NCI-H1417 treated with DMSO at 0.1 percent for 48 hours (cell line): ENCODE measurements at places on chromosomes 6 and 20.

DNA sequence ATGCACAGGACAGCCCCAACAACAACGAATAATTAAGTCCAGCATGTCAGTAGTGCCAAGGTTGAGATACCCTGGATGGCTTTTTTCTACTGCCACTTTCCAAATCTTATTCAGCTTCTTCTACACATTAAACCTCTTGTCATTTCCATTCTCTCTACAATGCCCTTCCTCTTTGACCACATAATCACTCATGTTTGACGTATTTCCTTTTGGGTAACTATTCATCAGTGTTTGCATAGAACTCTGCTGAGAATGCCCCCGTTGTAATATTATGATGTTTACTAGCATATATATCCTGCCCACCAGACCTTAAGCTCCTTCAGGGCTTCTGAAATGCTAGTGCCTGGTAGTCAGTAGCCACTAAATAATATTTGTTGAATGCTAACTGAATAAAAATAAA, 515.3 kb upstream of the RNF217 start:
- DNase-seq = no peak

- DNase-seq = peak; percentile 75
Observed at GRCh38 chr6:22250486-22250885, 46.4 kb downstream of the PRL start.

GRCh38 chr6:152575621-152576150, 61.5 kb downstream of the SYNE1 start:
- no peak for DNase-seq

DNA sequence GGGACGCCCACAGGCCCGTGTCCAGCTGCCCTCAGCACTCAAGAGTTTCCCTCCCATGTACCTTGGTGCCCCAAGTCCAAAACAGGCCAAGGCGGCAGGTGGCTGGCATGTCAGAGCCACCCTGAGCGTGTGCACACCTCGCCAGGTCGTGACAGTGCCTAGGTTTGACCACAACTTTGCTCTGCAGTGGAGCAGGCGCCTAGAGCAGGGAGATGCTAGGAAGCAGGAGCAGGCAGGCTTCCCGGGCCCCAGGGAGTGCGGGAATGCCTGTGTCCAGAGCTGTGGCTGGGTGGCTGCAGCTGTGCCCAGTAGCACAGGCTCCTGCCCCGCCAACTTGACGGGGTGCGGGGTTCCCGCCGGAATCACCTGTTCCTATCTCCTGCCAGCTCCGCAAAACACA, 380.8 kb upstream of the IMPG1 start:
- no peak for DNase-seq

DNA sequence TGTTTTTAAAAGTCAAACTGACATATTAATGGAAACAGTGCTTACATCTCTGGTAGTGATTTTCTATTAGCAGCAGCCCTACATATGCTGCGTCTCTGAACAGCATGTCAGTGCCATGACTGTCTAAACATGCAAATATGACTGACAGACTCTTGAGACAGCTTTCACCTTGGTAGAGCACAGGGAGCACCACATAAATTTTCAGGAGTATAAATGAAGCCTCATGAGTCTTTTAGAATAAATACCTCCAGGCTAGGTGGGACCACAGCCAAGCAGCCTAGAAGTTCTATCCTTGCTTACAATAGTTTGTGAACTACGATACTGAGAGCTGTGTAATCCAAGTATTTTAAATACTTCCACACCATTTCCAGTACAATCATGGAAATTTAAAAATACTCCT, 410.7 kb upstream of the RUNX2 start:
- DNase-seq = no peak

- DNase-seq = no peak
Observed at GRCh38 chr6:56714982-56715456, 72.3 kb upstream of the DST start.

GRCh38 chr6:33877982-33878535, 74.3 kb upstream of the MLN start:
- no peak for DNase-seq

DNA sequence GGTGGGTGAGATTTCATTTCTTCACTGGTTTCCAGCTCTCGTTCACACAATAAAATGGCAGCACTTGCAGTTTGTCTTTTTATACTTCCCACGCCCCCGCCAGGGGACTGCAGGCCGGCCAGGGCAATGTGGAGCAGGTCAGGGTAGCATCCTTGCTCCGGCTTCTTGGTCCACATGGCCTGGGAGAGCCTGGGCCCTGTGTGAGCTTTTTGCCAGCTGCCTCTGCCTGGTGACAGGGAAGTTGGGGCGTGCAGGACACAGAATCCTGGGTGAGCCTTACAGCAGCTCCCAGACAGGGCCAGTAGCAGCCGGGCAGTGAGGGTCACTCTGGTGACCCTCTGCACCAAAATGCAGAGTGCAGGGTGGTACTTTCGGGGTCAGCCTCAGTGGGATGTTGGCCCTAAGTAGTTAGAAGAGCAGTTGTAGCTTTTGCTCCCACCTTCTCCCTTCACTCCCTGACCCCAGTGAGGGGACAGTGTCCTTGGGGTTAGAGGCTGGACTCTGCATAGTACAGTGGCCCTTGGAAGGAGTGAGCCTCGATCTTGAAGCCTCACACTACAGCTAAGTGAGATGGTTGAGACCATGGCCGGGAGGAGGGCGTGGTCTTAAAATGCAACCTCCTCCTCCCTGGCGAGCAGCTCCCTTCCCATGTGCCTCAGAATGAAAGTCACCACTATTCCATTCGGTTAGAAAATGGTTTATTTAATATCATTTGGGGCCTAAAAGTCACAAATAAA, 23.8 kb downstream of the PYGB start:
- no peak for DNase-seq

DNA sequence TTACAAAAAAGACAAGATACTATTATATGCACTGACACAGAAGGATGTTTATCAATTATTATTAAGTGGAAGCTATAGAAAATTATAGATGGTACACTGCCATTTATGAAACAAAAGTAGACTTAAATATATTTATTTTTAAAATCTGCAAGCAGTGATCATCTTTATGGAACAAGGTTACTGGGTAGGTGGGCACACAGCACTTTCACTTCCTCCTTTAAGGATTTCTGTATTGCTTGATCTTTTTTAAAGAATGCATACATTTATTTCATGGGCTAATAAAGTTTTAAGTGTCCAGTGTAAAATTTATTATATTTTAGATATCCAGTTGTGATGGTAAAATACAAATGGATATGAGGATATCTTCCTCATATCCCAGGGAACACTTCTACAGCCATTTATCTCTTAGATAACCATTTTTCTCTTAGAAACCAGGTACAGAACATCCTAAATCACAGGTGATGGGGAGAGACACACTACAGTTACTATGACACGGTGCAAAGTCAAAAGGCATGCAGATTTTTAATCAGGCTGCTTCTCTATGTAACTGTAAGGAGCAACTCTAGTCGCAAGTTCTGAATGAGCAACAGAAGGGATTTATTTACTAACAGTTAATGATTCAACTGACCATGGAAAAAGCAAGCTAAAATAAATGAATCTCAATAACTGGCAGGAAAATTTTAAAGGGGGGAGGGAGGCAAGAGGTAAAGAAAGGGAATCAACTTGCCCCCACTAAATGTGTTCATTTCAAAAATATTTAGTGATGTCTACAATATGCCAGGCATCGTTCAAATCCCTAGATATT, 2.2 kb downstream of the FBXL4 start:
- DNase-seq = no peak

- DNase-seq = no peak
Observed at GRCh38 chr20:9500121-9500520, 14.3 kb upstream of the LAMP5 start.

GRCh38 chr20:17227669-17228623, 1.1 kb downstream of the PCSK2 start:
- DNase-seq = no peak

DNA sequence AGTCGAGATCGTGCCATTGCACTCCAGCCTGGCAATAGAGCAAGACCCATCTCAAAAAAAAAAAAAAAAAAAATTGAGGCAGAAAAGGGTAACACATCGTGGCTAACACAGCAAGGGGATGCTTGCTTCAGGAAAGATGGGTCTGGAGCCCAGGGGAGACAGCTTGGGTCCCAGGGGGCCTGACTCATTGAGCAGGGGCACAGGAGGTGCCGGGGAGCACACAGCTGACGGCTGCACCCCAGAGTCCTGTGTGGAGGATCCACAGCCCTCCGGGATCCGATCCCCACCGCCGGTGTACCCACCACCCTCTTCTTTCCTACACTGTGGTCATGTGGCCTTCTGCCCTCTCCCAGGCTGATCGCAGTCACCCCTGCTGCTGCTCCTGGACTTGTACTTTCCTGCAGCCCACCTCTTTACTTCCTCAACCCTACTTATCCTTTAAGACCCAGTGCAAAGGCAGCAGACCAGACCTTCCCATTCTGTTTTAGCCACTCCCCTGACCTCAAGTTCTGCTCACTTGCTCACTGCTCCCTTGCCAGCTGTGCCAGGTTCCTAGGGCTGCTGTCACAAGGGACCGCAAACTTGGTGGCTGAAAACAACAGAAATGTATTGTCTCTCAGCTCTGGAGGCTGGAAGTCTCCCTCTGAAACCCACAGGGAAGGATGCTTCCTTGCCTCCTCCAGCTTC, 17.6 kb upstream of the EZR start:
- no peak for DNase-seq

GRCh38 chr20:51462566-51463276, 79.8 kb downstream of the NFATC2 start:
- no peak for DNase-seq

- DNase-seq = no peak
Observed at GRCh38 chr6:28673787-28674671, 148.3 kb downstream of the GPX5 start.

DNA sequence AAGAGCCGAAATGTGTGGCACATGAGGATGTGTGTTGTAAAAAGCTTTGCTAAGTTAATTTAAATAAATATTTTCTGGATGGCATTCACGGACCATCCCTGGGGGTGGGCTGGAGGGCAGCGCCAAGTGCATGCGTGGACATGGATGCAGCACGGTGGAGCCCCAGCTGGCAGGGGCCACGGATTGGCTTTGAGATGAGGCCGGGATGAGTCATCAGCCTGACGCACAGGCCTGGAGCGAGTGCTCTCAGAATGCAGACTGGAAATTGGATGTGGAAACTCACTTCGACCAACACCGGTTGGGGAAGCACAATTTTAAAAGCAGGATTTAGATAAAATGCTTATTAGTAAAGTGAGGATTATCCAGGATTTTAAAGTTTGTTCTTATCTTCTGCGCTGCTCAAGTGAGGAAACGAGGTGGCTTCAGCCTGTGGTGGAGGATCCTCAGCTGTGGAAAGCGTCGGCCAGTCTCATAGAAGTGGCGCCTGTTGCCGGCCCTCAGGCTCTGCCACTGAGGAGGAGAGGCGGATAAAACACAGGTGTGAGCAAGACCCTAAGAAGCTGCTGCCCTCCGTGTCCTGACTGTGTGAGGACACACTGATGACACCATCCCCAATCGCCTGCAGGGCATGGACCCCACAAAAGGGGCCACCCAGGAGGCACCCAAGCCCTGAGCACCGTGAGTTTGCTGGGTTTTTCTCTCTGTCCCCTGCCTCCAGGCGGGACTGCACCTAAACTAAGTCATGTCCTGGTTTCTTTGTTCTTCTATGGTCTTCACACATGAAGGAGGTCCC, 279.7 kb downstream of the CDH4 start:
- no peak for DNase-seq

- DNase-seq = no peak
Observed at GRCh38 chr20:36315545-36316351, 9.6 kb downstream of the DLGAP4 start.

DNA sequence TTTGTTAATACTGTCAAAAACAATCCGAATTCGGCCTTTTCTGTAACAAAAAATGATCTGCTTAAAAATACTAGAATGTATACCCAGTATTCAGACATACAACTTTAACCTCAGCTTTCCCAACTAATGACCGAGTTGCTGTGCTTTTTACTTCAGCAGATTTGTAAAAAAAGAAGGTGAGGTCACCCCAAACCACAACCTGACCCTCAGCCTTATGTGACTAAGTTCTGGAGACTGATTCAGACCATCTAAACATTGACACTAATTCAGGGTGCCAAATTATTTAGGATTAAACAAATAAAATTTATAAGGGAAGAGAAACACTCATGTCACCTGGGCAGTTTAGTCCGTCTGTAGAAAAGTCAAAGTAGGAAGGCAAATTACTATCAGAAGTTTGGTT, 7.7 kb downstream of the CCN6 start:
- DNase-seq = no peak

GRCh38 chr20:4513720-4514119, 208.0 kb upstream of the PRND start:
- DNase-seq = no peak

DNA sequence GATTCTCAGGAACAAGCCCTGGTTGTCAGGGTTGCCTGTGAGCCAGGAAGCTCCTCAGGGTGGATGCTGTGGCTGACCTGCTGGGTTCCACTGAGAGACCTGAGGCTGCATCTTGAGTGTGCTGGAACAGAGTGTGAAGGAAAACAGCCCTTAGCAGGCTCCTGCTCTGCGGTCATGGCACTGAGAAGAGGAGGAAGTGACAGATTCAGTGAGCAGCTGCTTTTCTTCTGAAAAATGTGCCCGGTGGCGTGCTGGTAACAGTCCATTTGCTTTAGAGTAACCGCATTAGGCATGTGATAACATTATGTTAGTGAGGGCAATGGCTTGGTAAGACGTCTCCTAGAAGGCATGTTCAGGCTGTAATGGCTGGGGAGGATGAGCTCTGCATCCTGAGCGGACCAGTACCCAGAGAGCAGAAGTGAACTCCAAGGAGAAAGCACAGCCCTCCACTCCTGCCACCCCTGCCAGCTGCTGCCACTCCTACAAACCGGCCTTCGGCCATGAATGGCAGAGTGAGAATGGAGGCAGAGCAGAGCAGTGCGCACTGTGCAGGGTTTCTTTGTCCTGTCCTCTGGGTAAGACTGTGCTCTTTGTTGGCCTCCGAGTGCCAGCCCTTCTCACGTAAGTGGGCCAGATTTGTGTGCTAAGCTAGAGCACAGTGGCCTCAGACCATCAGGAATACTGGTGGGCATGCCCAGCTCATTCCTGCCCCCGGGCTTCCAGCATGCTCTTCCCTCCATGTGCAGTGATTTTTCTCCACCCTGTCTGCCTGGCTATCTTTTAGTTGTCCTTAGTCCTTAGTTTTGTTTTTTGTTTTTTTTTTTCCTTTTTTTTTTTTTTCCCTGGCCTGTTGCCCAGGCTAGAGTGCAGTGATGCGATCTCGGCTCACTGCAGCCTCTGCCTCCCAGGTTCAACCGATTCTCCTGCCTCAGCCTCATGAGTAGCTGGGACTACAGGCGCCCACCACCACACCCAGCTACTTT, 98.1 kb upstream of the VSTM2L start:
- no peak for DNase-seq
